ENCODE measurements at places on chromosomes 7 and 10.

- no peak for DNase-seq
Measured at GRCh38 chr7:67364441-67365017, 367.9 kb downstream of the TYW1 start.

DNA sequence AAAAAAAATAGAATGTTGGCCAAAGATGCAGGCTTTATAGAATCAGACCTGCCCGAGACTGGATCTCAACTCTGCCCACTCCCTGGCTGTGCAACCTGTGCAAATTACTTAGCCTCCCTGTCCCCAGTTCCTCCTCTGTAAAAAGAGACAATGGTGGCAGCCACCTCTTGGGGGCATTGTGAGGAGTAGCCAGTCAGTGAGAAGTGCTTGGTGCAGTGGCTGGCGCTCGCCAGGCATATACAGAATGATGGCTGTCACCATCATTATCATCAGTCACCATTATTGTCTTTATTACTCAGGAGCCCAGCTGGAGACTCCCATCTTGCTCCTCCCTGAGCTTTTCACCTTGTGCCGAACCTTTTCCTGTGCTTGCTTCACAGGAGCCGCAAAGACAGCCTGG lies 29.4 kb upstream of the TRIM8 start:
- DNase-seq, result no peak

DNA sequence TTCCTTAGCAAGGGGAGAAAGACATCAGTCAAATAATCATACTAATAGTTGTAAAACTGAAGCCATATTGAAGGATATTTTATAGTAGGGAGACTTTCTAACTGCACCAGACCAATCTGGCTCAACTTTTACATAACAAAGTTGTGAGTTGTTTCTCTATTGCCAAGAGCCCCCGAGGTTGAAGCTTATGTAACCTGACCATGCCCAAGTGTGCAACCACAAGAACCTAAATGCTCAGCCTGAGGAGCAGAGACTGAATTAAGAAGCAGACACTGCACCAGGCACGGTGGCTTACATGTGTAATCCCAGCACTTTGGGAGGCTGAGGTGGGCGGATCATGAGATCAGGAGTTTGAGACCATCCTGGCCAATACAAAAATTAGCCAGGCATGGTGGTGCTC lies 77.3 kb upstream of the ARMC3 start:
- no peak for DNase-seq

- no peak for DNase-seq
Measured at GRCh38 chr10:47190301-47190700, 109.7 kb upstream of the GDF10 start.

- no peak for DNase-seq
Measured at GRCh38 chr10:93220296-93221170, 146.8 kb downstream of the CYP26A1 start.

DNA sequence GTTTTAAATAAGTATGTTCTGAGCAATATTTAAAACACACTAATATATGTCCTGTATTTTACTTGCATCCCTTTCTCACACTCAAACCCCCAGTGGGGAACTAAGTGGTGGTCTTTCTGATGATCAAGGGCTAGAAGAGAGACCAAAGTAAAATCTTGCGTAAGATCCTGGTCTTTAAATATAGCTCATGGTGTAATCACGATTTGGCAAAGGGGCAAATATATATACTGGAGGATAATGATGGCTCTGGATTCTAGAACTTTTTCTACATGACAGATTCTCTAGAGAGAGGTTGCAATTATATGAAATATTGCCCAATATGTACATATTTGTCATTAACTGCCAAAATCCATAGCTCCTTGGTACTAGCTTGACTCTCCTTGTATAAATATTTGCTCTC lies 438.3 kb downstream of the NXPH1 start:
- DNase-seq, result no peak

- no peak for DNase-seq
Measured at GRCh38 chr7:106127984-106128780, 16.1 kb upstream of the SYPL1 start.

- DNase-seq, result peak; percentile 60
Measured at GRCh38 chr10:15088428-15089261, at the start of gene ACBD7. Gene ACBD7, minus strand, starts transcription at chr10:15088776. Its CDS starts 48 bp downstream, at chr10:15088728.

GRCh38 chr10:22607261-22607660 lies 107.1 kb downstream of the PIP4K2A start:
- DNase-seq, result no peak

- no peak for DNase-seq
Measured at GRCh38 chr7:134819401-134819800, 40.0 kb downstream of the CALD1 start.

DNA sequence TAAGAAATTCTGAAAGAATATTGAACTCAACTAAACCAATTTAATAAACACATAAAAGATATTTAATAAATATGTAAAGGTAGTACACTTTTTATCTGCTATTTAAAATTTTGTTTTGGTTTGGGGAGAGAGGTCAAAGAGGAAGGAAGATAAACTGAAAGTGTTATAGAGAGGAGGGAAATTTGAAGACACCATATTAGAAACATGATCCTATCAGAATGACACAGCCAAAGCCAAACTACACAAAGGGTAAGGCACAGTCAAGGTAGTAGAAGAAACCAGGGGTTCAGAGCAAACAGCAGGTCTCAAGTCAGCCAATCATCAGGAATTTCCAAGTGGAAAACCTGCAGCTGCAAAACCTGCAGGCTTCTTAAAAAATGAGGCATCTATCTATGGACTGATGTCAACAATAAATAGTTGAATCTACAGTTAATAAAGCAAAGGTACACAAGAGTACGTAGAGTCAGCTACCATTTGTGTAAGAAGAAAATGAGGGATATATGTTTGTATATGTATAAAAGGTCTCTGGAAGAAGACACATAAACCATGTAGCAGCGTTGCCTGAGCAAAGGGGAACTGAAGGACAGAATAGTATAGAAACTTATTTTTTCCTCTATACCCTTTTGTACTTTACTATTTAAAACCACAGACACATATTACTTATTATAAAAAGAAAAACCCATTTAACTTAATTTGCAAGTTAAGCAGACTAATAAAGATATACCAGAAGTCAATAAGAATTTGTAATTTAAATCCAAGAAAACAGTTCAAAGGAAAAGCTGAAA lies 10.0 kb downstream of the ZNF800 start:
- DNase-seq, result no peak
